ENCODE measurements at places on chromosomes 5 and 9. TPM values are rescaled to one million over a fixed set of nuclear protein-coding genes. Genes with fewer than 3 reads are reported as not detected.
A peak's percentile ranks its signal among the peaks of the same experiment; 100 is the strongest.

DNA sequence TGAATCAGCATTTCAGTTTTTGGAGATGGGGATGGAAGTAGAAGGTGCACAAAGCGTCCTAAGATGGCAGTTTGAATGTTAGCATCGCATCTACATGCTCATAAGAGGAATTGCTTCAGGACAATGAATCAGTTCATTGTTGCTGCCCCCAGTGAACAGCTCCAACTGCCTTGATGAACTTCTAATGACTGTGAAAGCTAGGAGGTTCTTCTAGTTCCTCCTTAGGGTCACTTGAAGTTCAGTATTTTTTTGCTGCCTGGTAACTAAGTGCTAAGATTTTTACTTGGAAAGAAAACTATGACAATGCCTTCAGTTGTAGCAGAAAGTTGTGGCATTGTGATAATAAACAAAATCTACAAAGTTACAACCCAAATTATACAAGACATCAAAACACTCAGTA is 271.6 kb downstream of the RAB3C start:
- no peak for DNase-seq

GRCh38 chr9:130024597-130024994 is 18.4 kb downstream of the FNBP1 start:
- no peak for DNase-seq

GRCh38 chr9:34876096-34876495 is 82.0 kb upstream of the PHF24 start:
- DNase-seq = no peak

DNA sequence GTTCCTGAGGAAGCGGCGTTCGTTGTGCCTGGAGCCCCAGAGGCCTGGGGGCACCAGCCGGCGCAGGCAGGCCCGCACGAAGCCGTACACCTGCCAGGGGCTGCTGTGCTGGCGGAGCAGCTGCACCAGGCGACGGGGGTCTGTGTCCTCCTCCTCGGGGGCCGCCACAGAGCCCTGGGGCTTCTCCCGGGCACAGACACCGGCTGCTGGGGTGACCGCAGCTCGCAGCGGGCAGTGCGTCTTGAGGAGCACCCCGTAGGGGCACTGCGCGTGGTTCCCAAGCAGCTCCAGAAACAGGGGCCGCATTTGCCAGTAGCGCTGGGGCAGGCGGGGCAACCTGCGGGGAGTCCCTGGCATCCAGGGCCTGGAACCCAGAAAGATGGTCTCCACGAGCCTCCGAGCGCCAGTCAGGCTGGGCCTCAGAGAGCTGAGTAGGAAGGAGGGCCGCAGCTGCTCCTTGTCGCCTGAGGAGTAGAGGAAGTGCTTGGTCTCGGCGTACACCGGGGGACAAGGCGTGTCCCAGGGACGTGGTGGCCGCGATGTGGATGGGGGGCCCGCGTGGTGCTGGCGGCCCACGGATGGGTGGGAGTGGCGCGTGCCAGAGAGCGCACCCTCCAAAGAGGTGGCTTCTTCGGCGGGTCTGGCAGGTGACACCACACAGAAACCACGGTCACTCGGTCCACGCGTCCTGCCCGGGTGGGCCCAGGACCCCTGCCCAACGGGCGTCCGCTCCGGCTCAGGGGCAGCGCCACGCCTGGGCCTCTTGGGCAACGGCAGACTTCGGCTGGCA is 1.3 kb downstream of the TERT start:
- DNase-seq = peak; percentile 68

- no peak for DNase-seq
Measured at GRCh38 chr9:114446036-114446435, 58.3 kb upstream of the AKNA start.

DNA sequence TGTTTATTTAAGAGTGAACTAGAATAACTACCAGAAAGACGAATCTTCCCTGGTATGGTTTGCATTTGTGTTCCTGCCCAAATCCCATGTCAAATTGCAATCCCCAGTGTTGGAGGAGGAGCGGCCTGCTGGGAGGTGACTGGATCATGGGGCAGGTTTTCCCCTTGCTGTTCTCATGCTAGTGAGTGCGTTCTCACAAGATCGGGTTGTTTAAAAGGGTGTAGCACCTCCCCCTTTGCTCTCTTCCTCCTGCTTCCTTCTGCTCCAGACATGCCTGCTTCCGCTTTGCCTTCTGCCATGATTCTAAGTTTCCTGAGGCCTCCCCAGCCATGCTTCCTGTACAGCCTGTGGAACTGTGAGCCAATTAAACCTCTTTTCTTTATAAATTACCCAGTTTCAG is 210.3 kb upstream of the TBC1D2 start:
- no peak for DNase-seq

DNA sequence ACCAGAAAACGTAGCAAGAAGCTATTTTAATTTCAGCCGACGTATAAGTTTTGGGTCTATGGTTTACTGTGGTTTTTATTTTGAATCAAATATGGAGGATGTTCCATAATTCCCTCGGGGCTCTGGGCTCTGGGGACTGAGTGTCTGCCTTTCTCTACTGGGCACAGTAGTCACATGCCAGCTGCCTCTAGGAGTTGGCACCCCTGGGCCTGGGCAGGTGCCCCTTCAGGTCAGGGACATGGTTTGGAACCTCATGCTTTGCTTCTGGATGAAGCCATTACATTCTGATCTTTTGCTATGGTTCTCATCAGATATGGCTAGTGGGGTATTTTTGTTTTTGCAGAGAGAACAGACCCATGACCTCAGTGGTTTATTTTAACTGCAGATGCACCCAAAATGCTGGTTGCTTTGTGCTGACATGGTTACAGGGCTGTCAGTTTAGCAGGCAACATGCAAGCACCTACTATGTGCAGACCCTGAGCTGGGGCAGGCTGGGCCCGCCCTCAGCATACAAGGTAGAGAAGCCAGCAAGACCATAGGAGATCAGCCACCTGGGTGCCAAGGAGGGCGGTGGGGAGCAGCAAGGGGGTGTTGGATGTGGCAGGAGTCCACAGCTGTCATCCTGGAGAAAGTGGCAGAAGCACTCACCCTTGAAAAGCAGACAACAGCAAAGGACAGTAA is 54.5 kb upstream of the PSD2 start:
- DNase-seq = no peak

GRCh38 chr9:75876999-75877640 is 13.4 kb upstream of the PCSK5 start:
- DNase-seq = no peak

Gene CFAP157
- total RNA-seq = not detected

Gene TLX3
- total RNA-seq = not detected

Gene CDC20B
- not detected for total RNA-seq

Gene PFN3
- not detected for total RNA-seq
